GM12892 (cell line): ENCODE measurements at places on chromosomes 2 and 18.

DNA sequence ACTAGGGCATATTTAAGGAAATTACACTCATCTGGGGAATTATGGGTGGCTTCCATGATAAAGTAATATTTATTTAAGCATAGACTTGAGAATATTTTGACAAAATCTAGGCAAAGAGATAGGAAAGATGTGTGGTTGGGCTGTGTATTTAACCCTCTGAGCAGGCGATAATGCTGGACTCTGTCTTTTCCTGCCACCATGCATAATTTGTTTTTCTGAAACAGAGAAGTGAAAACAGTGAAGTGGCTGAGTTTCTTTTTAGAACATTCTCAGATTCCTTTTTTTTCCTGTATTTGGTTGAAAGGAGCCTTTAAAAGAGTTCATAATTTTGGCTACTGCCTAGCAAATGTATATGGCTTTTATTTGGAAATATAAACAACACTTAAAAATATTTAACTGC lies 104.8 kb upstream of the CDH19 start:
- DNase-seq: no peak

DNA sequence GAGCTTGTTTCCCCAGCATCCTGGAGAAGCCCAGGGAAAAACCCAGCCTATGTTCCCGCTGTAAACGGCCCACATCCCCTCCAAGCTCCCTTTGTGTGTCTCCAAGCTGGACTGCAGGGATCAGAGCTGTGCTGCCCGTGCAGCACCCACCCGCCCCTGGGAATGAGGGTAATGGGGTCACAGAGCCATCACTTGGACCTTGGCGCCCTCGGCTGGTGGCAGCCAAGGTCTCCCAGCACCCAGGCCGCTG lies 670 bp upstream of the INPP5D start:
- DNase-seq: peak; percentile 52

- no peak for DNase-seq
These were observed 51.4 kb downstream of the LINC00305 start for GRCh38 chr18:64097497-64097896.

- DNase-seq: no peak
These were observed 24.1 kb downstream of the POLE4 start for GRCh38 chr2:74982577-74982976.

- DNase-seq: no peak
These were observed 525.0 kb upstream of the TCF4 start for GRCh38 chr18:56112984-56113383.

GRCh38 chr2:25207078-25207545 lies 38.7 kb upstream of the POMC start:
- no peak for DNase-seq

- no peak for DNase-seq
These were observed 64.4 kb downstream of the COL5A2 start for GRCh38 chr2:189115126-189115525.

- no peak for DNase-seq
These were observed 824.3 kb upstream of the ZEB2 start for GRCh38 chr2:145344076-145344724.

- DNase-seq: no peak
These were observed 41.8 kb upstream of the GBX2 start for GRCh38 chr2:236209996-236210395.

DNA sequence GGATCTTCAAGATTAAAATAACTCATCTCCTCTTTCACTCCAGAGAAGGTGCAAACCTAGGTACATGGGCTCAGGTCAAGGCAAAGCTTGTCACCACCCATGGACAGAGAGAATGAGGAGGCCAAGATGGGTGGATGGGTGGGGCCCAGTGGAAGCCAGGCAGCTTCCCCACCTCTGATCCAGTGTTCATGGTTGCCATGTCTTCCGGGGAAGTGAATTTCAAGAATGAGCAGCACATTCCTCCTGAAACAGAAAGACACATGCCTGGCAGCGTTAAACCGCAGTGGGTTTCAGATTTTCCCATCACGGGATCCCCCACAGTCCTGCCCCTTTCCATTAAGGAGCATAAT lies 301.7 kb downstream of the EIPR1 start:
- DNase-seq: no peak

GRCh38 chr2:65536596-65536995 lies 104.2 kb upstream of the SPRED2 start:
- no peak for DNase-seq

DNA sequence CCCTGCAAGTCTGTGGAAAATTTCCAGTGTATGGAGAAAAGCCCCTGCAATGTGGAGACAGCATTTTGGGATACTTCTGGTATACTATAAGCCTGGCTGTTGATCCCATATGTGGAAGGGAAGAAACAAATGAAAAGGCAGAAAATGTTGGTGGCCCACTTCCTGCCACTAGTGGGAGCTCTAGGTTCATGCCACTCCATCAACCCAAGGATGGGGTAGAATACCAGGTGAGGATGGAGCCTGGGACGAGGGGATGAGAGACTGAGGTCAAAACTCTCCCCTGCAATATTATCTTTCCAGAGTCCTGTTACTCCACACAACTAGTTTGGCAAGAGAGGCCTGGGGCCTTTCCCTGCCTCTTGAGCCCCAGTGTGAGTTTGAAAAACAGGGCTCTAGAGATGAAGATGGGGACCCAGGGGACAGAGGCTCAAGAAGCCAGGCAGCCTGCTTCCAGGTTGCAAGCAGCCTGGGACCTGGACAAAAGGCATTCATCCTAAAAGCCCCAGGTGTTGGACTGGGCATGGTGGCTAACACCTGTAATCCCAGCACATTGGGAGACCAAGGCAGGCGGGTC lies 31.9 kb downstream of the BMP10 start:
- no peak for DNase-seq

GRCh38 chr2:27773959-27774358 lies 2.4 kb downstream of the MRPL33 start:
- DNase-seq: no peak

GRCh38 chr2:134304394-134305108 lies 50.7 kb downstream of the MGAT5 start:
- no peak for DNase-seq

GRCh38 chr2:126900646-126901319 lies 2.1 kb downstream of the TEX51 start:
- DNase-seq: no peak
